ELF-1 (cell line): ENCODE measurements at places on chromosomes 11 and 22.
A peak's percentile ranks its signal among the peaks of the same experiment; 100 is the strongest.

- DNase-seq, result no peak
These were observed 11.6 kb downstream of the TMEM132A start for GRCh38 chr11:60935676-60936442.

DNA sequence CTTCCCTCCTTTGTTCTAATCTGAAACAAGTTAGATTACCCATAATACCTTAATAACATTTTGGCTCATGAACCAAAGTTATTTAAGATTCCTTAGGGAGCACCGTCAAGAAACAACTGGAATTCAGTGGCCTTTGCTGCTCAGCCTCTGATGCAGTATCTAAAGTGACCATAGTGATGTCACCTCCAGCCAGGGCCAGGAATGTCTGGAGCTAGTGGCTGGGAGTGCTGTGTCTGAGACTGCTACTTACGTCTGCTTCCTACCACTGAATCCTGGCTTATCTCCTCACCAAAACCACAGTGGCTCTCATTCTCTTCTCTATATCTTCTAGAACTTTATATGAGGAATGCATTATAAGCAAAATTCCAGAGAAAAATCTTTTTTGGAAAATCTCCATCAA is 658.0 kb downstream of the DLG2 start:
- DNase-seq, result peak; percentile 32

GRCh38 chr11:134252346-134253187 is 585 bp downstream of the THYN1 start:
- no peak for DNase-seq

DNA sequence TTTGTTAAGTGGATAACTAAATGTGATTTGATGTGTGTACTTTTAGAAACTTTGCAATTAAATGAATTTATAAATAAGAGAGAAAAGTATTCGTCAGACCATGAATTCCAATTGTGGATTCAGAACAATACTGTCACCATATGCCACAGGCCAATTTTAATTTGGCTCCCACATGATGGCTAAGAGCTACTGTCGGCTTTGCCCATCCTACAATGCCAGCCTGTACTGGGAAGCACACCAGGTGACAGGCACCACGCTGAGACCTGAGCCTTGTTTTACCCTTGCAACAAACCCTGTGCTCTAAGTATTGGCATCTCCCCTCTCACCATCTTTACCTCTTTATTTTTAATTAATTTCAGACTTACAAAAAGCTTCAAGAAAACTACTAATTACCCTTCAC is 14.0 kb downstream of the RAB30 start:
- no peak for DNase-seq

DNA sequence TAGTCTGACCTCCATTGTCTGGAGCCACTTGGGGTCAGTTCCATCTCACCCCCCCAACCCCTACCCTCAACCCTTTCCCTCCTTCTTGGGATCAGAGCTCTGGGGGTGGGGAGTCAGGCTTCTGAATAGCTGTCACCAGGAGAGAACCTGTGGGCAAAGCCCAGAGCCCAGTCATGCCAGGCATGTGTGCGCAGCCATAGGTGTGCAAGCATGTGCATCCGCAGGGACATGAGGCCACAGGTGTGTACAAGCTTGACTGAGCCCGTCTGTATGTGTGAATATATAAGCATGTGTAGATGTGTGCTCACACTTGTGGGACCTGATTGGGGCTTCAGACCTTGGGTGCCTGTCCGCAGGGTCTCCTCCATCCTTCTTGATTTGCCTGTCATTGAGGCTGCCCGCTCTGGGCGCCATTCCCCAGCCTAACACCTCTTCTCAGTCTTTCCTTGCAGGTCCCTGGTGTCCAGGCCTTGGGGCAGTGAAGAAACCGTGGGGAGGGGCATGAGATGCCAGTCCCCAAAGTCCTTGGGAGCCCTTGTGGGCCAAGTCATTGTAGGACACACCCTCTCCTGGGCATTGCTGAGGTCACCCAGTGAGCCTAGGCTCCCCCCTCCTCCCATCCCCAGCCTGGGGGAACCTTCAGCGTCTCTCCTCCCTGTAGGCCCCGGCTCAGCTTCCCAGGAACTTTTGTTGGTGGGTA is 9.0 kb downstream of the ATG16L2 start:
- no peak for DNase-seq
